ENCODE measurements at places on chromosomes 5 and 9.

DNA sequence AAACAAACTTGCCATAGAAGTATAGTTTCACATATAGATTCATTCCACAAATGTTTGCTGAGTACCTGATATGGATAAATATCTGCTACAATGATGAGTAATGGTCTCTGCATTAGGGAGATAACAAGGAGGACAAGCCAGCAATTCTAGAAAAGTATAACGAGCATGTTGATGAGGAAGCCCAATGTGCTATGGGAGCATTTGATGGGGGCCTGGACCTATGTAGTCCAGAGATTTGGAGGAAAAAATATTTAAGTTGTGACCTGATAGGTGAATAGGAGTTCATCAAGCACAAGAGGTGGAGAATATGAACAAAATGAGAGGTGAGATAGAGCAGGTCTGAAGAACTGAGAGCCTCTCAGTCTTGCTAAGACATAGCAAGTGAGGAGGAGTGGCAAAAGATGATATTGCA is 14.4 kb upstream of the TMEM245 start:
- no peak for DNase-seq

GRCh38 chr9:125889476-125890419 is 142.6 kb downstream of the PBX3 start:
- DNase-seq: peak; percentile 29

DNA sequence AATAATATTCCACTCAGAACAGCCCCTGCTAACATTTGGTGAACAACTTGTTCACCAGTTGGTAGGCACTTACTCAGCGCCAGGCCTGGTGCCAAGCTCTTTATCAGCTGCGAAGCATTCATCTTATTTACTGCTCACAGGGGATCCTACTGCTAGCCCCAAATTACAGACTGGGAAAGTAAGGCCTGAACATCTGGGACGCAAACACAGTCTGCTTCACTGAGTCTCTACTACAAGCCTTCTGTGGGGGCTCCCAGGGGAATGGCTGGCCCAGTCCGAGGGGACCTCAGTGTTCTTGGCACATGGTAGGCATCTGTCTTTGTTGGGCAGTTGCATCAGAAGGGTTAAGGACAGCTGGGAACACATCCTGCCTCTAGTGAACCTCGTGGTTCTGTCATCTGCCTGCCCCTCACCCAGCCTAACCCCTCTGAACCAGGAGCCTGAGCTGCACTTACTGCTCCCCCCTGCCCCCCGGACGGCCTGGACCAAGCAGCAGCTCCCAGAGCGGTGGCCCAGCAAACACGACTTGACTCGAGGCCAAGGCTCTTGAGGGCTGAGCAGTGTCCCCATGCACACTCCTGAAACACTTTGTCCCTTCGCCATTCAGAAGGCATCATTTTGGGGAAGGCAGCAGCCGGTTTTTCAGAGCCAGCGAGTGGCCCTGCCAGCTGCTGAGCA is at the start of gene PHYHD1:
TSS of gene PHYHD1 (plus strand) at position 602 of the 678 bp plus-strand sequence. CDS start 1,342 bp downstream, outside the sequence.
- no peak for DNase-seq

GRCh38 chr5:150000256-150000989 is at the start of the genes HMGXB3 and TIGD6:
Gene HMGXB3 (plus strand): TSS chr5:150000739. CDS start chr5:150004853, 4,114 bp downstream.
Gene TIGD6 (minus strand): TSS chr5:150000654. CDS start chr5:149996348, 4,306 bp downstream.
- DNase-seq: peak; percentile 97

DNA sequence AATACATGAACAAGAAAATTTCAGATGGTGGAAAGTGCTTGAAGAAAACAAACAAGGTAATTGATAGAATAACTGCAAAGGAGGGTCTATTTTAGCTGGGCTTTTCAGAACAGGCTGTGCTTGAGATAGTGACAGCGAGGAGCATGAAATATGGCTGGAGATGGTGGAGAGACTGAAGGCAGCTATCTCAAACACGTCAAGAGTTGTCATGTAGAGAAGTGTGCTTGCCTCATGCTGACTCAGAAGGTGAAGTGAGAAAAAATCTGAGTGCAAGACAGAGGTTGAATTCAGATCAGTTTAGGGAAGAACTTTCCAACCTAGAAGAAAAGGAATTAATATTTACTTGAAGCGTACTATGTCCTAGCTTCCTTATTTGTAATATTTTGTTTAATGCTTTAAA is 115.5 kb upstream of the RANBP3L start:
- peak; percentile 26 for DNase-seq

GRCh38 chr5:77518304-77518703 is 26.2 kb upstream of the WDR41 start:
- no peak for DNase-seq

DNA sequence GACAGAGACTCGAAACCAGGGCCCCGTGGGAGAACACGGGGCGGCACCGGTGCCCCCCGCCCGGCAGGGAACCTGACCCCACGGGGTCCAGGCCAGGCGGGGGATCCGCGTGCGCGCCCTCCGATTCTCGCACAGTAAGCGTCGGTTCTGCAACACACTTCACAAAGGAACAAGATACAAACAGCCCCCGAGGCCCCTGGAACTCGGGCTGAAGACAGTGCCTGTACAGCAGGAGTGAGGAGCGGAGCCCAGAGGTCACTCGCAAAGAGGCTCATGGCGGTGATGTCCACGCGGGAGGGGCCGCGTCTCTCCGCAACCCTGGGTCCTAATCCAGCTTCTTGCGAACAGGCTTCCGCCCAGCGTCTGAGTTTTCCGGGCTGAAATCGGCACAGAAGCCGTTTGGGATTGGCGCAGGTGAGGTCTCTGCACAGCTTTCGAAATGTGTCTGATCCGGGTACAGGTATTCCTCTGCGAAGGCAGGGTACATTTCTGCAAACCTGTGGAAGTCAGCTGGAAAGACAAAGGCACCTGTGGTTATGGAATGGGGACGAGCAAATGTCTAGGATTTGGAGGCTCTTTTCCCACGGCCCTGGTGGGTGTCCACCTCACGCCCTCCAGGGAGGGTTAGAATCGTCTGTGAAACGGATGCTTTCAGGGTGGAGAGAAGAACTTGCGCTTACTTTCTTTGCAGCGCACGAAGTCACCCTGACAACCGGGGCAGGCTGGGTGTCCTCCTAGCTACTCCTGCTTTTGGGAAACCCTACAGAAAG is 18.3 kb upstream of the SLC6A3 start:
- DNase-seq: no peak

DNA sequence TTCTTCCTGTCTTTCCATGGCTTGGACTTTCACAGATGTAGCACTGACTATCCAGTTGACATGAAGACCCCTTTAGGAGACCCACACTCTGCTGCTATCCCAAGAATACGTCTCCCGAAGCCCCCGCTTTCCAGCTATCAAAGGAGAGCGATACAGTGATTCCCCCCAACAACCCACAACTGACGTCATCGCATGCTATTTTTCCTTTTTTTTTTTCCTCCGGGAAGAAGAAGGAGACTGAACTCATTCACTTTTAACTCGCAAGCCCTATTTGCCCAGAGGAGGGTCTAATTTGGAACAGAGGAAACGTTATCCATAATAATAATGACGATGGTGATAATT is 2.1 kb downstream of the PAPPA start:
- peak; percentile 57 for DNase-seq

- no peak for DNase-seq
These were observed 37.7 kb downstream of the TNC start for GRCh38 chr9:115080242-115080641.

DNA sequence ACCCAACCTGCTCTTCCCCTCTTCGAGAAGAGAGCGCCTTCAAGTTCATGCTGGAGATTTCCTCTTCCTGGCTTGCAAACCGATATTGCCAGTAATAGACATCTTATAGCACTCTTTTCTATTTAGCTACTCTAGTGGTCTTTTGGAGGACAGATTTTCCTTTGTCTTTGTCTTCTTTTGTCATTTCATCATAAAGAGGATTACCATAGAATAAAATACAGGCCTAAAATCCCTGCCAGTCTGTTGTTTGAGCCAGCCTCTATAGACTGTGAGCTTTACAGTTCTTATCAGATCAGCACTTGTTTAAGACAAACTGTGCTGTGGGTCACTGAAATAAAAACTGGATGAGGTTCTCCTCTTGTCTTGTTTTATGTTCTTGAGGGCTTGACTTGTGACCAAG is 802.8 kb downstream of the NR2F1-AS1 start:
- no peak for DNase-seq

GRCh38 chr5:42720251-42720650 is 36.4 kb upstream of the CCDC152 start:
- DNase-seq: no peak

GRCh38 chr9:36728651-36729520 is 156.2 kb downstream of the MELK start:
- DNase-seq: peak; percentile 76

- DNase-seq: peak; percentile 80
These were observed 343 bp downstream of the KIAA0825 start for GRCh38 chr5:94618029-94618492.

GRCh38 chr9:3768712-3769457 is 243.1 kb upstream of the RFX3 start:
- no peak for DNase-seq

GRCh38 chr5:117788596-117788995 is 1199.8 kb downstream of the DTWD2 start:
- DNase-seq: peak; percentile 69

DNA sequence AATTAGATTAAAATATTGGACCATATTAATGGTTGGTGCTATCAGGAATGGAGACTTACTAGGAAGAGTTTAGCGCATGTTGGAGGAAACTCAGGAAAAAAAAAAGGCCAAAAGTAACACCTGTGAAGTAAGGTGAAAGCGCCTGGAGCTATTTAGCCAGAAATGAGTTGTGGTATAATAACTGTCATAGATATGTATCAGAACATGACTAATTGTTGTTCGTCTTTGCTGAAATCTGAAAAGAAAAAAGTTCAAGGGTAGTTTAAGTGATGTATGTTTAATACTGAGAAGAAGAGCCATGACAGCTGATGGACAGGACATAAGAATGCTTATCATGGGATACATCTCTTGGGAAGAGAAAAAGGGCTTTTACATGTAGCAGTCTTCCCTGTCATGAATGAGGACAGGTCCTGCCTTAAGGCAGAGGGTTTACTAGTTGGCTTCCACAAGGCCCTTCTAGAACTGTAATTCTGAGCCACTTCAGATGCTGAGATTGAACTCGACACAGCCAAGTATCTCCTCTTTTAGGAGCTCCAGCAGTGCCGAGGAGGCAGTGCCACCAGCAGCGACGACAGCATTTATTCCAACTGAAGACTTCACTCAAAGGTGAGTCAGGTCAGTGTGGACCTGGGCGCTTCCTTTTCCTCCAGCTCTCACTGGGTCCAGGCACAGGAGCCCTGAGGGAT is 940 bp upstream of the CAMK4 start:
- DNase-seq: no peak

- DNase-seq: no peak
These were observed 87.4 kb downstream of the HAPLN1 start for GRCh38 chr5:83633285-83633684.

DNA sequence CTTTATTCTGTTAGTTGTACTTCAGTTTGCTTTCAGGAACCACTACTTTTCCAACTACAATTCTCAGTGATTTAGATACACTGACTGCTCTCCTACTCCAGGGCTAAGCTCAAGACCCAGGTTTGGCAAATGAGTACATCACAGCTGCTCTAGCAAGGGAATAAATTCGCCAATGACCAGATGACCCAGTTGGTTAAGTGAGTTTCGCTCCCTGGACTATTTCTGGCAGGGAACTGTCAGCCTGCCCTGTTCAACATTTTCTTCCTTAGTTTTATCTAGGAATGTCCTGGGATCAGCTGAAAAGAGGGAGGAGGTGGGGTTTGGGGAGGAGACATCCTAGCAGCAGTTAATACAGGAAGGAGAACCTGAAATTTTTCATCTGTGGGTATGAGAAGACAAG is 6.4 kb upstream of the STARD4 start:
- no peak for DNase-seq

DNA sequence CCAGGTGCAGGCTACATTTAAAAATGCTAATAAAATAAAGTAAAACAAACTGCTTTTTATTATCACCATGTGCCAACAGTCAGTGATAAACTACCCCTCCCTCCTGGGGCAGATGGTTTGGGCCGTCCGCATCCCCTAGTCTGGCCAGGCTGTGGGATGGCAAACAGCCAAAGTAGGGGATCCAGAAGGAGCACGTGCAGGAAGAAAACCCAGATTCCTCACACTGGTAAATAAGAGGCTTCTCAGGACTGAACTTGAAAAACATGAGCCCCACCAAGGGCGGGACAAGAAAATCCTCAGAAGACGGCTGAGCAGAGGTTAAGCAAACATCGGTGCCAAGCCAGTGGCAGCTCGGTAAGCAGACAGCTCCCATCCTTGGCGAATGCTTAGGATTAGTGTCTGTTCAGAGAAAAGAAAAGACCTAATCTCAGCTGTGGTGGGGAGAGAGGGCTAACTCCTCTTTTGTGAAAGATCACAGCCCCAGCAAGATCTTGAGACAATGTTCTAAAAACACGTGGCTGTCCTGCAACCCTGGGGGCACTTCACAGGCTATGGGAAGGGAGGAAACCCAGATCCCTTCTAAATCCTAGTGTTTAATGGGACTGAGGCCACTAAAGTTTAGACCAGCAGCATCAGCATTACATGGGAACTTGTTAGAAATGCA is 46.5 kb upstream of the GDNF start:
- no peak for DNase-seq

GRCh38 chr5:93868851-93869250 is 127.5 kb upstream of the POU5F2 start:
- DNase-seq: no peak

DNA sequence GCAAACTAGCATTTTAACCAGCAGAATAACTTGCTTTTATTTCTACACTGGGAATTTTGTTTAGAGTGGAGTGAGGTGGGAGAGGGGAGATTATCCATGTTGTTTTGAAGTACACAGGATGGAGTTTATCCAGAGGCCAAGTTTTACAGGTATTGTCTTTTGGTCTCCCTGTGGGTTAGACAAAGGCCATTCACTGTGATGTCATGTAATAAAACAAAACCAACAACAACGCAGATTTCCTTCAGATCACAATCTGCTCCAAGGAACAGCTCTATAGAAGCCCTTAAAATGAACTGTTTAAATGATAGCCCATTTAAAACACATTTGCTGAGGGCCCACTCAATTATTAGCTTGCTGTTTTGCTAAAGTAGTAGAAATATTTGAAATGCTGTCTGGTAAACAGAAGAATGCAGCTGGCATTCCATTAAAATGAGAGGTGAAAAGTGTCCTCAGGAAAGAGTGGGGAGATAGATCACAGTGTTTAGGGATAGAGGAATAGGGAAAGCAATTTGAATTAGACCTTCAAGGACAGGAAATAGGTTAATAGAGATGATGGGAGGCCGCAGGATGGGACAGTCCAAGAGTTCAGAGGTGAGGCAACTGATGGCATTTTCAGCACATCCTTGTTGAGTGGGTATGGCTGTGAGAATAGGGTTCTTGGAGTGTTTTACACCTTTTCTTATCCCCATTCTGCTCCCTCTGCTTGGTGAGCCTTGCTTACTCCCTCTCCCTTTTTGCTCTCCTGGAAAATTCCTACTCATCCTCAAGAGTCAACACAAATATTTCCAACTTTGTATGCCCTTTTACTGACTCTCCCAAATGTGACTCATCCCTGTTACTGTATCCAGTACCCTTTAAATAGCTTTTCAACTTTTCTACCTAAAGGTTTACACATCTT is 140.1 kb upstream of the NR3C1 start:
- peak; percentile 54 for DNase-seq

DNA sequence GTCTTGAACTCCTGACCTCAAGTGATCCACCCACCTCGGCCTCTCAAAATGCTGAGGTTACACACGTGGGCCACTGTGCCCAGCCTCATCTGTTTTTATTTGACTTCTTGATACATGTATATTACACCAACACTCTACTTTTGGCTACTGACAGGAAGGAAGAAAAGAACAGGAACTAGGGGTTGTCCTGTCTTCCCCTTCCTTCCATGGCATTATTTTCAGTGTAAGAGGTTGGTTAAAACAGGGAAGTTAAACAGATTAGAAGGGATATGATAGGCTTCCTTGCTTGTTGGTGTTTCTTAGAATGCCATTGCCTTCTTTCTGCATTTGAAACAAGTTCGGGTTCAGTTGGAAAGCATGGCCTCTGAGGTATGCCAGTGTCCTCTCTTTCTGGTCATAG is 312.8 kb downstream of the NDUFS4 start:
- no peak for DNase-seq
